ENCODE measurements at places on chromosomes 5 and 9. TPM values are rescaled to one million over a fixed set of nuclear protein-coding genes. Genes with fewer than 3 reads are reported as not detected.
A peak's percentile ranks its signal among the peaks of the same experiment; 100 is the strongest.

Gene GNA14
- 0.22 TPM for polyA plus RNA-seq

Gene TSSK1B
- polyA plus RNA-seq: not detected

DNA sequence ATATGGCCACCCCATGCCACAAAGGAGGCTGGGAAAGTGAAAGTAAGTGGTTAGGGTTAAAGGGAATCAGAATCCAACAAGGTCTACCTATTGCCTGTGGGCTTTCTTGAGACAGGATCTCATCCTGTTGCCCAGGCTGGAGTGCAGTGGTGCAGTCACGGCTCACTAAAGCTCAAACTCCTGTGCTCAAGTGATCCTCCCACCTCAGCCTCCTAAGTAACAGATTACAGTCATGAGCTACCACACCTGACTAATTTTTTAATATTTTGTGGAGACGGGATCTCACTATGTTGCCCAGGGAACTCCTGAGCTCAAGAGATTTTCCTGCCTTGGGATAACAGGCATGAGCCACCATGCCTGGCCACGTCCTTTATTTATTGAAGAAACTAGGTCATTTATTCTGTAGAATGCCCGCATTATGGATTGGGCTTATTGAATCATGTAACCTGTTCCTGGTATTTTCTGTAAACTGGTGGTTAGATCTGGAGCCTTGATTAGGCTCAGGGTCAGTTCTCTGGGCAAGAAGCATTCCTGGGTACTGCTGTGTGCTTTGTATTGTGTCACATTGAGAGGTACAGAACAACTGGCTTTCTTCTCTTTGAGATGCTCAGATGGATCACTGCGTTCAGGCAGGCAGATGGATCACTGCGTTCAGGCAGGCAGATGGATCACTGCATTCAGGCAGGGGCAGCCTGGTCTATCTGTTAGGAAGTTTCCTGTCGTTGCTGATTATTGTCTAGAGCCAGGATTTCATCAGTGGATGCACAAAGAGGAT is 41.6 kb downstream of the ERGIC1 start:
- no peak for DNase-seq

- no peak for DNase-seq
These were observed 131.6 kb downstream of the CACNA1B start for GRCh38 chr9:138009016-138009802.

Gene PRDM9
- polyA plus RNA-seq: not detected

- no peak for DNase-seq
These were observed 66.7 kb downstream of the SIL1 start for GRCh38 chr5:139131465-139131864.

GRCh38 chr9:4097515-4097914 is 202.4 kb downstream of the GLIS3 start:
- DNase-seq: no peak

DNA sequence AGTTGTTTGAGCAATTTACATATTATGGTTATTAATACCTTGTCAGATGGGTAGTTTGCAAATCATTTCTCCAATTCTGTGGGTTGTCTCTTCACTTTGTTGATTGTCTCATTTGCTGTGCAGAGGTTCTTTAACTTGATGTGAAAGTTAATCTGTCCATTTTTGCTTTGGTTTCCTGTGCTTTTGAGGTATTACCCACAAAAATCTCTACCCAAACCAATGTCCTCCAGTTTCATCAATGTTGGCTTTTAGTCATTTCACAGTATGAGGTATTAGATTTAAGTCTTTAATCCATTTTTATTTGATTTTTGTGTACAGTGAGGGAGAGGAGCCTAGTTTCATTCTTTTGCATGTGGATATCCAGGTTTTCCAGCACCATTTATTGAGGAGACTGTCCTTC is 82.4 kb downstream of the MRPS30 start:
- no peak for DNase-seq

DNA sequence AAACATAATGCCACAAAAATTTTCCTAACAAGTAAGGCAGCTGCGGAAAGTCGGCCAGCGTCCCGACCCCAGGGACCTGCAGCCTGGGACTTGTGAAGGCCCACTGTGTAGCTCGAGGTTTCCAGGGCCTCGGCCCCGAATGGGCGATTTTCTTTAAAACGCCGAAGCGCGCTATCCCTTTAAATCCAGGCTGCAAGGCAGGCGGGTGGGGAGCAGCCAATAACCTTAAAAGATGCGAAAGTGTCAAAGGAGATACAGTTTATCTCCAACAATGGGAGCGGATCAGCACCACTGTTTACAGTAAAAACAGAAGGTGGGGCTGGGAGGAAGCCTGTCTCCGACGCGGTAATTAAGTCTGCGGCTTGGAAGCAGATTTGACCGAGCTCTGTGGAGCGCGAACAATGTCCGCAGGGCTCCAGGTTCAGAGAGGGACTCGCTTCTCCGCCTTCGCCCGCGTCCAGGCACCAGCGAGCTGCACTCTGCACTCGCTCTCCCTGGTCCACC is 1.7 kb upstream of the ZSWIM6 start:
- DNase-seq: no peak

Gene PCDHGB3
- 3.0 TPM for polyA plus RNA-seq

- DNase-seq: no peak
These were observed 209.6 kb upstream of the CDH10 start for GRCh38 chr5:24854350-24854749.

DNA sequence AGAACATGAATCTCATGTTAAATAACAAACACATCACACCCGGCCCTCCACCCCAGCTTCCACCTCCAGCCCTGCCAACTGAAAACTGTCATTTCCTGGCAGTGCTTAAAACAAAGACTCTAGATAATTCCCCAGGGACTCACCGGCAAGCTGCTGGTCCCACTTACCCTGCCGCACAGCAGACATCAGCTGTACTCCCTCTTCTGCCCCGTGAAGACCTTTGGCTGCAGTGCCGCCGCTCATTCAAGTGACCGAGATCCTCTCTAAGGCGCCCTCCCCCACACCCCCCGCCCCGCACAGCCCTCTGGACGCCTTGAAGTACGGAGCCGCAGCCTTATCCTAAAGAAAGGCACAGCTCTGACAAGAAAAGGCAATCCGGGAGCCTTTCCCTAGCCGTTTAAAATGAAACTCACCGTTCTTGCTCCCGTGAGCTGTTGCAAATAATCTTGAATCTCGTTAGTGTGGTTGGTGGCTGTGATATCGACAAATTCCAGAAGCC is 434 bp downstream of the GLRX start:
- no peak for DNase-seq

GRCh38 chr9:116939161-116939560 is 252.1 kb downstream of the TRIM32 start:
- DNase-seq: no peak

- DNase-seq: no peak
These were observed 756.4 kb upstream of the DMAC1 start for GRCh38 chr9:8555762-8556500.

- DNase-seq: no peak
These were observed 15.3 kb upstream of the F2RL2 start for GRCh38 chr5:76638479-76638878.

DNA sequence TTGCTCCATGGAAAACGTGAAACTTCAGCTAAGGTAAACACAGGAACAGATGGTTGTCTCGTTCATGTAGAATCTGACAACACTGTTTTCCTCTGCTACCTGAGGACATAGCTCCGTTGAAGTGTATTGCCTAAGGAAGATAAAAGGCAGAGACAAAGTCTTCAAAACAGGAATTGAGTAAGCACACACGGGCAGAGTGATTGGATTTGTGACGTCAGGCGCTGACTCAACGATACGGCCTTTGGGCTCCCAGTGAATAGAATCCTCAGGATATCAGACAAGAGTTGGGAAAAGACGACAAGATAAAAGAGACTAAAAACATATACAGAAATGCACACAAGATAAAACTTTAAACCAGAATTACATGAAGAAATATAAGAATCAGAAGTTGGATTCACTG is 787.1 kb upstream of the CTNND2 start:
- no peak for DNase-seq

- DNase-seq: no peak
These were observed 81.1 kb downstream of the RMI1 start for GRCh38 chr9:84061613-84062193.

DNA sequence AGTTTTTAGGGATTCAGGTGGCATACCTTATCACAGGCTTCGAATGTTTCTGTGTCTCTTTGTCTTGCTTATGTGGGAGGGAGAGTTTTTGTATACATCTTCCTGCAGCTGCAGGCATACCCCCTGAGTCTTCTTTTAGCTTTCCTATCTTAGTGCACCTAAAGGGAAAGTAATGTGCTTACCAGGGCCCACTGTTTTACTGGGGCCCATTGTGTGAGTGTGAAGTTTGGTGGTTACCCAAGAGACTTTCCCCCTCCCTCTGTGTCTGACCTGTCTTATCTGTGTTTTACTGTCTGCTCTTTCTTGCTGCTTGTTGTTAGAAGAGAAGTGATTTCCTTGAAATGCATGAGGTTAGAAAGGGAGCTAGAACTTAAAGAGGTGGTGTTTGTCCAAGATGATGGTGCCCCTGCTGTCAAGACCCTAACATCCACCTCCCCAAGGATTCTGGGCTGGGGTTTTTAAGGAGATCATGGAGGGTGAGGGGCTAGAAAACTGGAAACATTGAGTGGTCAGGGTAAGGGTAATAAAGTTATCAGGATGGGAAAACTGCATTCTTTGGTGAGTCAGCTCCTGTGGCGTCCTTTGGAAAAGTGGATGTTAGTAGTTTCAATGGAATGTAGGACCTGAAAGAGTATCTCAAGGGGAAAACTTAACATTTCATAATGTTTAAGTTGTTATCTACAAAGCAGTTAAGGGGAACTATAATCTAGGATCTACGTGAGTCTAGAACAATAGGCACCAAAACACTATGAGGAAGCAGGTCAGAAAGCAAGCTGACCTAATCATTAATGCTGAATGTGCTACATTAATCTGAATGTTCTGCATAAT is 583.5 kb upstream of the TUSC1 start:
- DNase-seq: peak; percentile 28

Gene PDE6A
- polyA plus RNA-seq: not detected

Gene FBXW2
- polyA plus RNA-seq: 47.8 TPM

- no peak for DNase-seq
These were observed 136.3 kb downstream of the TTLL11 start for GRCh38 chr9:121956808-121957207.

- peak; percentile 9 for DNase-seq
These were observed 197.0 kb downstream of the MCTP1 start for GRCh38 chr5:95087816-95088317.
